ENCODE measurements at places on chromosomes 7 and 10.

- DNase-seq = no peak
Observed at GRCh38 chr7:75921479-75921878, 6.5 kb downstream of the POR start.

DNA sequence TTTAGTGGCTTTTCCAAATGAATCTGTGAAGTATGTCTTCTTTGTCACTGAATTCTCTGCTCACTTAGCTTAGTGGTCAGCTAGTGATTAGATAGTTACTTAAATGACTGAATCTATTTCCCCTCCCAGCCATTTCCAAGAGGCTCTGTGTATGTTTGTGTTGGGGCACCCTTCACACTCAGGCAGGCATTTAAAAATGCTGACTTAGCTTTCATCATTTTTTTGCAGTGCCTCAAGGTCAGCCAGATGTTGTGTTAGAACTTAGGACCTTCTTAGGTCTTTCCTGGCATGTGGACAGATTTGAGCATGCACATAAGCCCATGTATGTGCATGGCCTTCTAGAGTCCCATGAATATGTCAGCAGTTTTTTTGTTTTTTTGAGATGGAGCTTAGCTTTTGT is 25.4 kb upstream of the HHEX start:
- no peak for DNase-seq

DNA sequence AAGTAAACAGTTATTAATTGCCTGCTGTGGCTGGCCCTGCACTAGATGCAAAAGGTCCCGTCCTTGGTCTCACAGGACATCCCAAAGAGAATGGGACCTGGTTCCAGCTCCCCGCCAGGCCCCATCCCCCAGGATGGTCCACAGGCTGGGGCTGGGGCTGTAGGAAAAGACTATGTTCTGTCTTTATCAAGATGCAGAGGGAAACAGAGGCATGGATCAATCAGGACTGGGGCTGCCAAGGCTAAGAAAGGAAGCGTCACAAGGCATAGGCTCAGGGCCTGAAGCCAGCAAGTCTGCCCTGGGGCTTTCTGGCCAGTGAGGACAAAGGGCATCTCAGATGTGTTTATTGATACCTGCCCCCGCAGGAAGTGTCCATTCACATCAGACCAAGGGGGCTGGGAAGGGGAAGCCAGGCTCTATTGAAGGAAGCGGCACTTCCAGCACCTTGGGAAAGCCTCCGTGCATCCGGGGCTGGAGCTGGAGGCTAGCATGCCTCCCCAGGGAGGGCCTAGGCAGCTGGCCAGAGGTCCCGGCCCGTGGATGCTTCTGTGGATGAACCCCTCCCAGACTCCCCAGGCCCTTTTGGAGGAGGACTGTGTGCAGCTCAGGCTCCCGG is 5.8 kb downstream of the VSIR start:
- DNase-seq = no peak

DNA sequence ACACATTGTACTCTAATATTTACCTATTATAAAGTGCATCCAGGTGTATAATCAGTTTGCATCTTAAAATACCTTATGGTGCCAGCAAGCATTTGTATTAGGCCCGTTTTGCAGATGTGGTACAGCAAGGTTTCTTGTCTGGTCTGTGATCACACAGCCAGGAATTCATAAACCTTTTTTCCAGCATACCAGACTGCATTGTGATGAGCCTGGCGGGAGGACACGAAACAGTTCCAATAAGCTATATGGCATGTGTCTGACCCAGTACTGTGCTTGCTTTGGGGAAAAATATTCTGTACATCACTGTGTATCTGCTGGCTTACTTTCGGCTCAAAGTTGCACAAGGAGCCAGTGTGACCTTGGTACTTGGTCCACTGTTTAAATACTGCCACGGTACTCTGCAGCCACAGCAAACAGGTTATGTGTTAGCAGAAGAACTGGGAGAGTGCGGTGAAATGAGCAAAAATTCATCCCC is 36.3 kb downstream of the CHN2 start:
- DNase-seq = no peak

GRCh38 chr7:108413337-108413736 is 42.9 kb downstream of the NRCAM start:
- DNase-seq = no peak

GRCh38 chr7:92834507-92835260 is 1.7 kb downstream of the CDK6 start:
- no peak for DNase-seq

GRCh38 chr7:151456276-151456675 is 16.3 kb upstream of the CRYGN start:
- DNase-seq = no peak

GRCh38 chr10:75553550-75553949 is 122.1 kb downstream of the LRMDA start:
- DNase-seq = no peak

GRCh38 chr10:49173853-49174252 is 14.3 kb downstream of the TMEM273 start:
- no peak for DNase-seq

- DNase-seq = peak; percentile 55
Observed at GRCh38 chr7:127770885-127771284, 118.9 kb downstream of the SND1 start.

GRCh38 chr7:101669307-101669706 is 40.2 kb upstream of the MYL10 start:
- DNase-seq = no peak

GRCh38 chr7:18993933-18994668 is 123.3 kb downstream of the TWIST1 start:
- no peak for DNase-seq

GRCh38 chr7:21939136-21939857 is 6.4 kb downstream of the CDCA7L start:
- DNase-seq = peak; percentile 48

DNA sequence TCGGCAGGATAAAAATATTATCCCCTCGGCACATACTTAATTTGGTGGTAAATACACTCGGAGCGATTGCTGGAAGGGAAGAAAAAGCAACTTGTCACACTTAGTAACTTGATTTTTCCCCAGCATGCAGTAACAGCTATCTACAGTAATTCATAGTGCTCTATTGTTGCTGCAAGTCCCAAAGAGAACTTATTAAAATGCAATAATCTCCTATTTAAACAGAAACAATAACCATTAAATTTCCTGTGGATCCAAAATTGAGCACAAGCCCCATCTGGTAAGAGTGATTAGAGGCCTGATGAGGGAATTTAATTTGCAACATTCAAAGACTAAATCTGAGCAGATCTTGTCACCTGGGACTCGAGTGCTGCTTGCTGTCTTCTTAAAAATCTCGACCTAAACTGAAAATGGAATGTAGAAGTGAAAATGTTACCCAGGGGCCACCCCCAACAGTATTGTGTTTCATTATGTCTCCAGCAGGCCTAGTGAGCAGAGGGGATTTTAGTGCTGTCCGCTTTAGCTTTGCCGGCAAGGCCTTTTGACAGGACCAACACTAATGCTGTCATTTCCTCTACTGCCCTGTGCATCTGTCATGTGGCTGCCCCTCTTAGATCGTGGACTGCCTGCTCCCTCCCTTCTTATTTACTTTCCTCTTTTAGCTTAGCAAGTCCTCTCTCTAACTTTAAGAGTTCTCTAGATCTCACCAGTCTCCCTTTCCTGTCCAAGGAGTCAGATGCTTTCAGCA is 639.7 kb downstream of the AUTS2 start:
- no peak for DNase-seq

DNA sequence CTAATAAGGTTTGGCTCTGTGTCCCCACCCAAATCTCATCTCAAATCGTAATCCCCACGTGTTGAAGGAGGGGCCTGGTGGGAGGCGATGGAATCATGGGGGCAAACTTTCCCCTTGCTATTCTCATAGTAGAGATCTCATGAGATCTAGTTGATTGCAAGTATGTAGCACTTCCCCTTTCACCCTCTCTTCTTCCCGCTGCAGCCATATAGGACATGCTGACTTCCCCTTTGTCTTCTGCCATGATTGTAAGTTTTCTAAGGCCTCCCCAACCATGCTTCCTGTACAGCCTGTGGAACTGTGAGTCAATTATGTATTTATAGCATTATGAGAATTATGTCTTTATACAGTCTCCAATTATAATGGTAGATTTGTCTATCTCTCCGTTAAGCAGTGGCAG is 594.5 kb downstream of the ACTR3B start:
- no peak for DNase-seq

DNA sequence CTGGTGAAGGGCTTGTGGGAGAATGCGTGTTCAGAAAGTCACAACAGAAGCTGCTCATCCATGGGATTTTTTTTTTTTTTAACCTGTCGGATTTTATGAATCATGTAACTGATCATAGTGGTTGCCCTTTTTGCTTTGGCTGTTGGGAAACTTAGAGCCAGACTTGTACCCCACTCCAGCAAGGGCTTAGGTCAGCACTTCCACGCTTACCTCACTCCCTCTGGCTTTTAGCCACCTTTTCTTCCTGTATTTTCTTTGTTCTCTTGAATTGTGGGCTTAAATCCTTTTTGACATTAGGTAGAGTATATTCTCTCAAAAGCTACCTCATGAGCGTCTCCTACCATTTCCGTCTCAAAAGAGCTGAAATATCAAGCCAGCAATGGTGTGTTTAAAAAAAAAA is 113.6 kb upstream of the BTBD16 start:
- no peak for DNase-seq

GRCh38 chr7:30862995-30863705 is 48.5 kb upstream of the AQP1 start:
- DNase-seq = no peak

- DNase-seq = no peak
Observed at GRCh38 chr10:131214521-131215244, 96.8 kb downstream of the TCERG1L start.

GRCh38 chr10:61763778-61764177 is 101.0 kb downstream of the CABCOCO1 start:
- no peak for DNase-seq

- DNase-seq = no peak
Observed at GRCh38 chr10:69359594-69359993, 57.1 kb downstream of the TACR2 start.

DNA sequence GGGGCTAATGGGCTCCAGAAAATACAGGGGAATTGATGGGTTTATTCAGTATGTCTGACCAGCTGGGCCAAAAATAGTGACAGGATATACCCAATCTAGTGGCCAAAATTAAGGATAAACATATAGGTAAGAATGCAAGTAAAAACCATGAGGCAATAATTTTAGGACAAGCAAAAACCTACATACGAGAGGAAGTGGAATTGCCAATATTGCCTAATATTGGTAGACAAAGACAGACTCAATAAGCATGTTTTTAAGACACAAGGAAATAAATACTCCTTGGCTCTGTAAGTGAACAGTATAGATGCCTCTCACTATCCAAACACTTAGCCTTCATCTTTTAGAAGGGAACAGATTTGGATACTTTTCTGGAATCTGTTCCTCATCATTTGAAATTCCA is 51.0 kb downstream of the ATXN7L1 start:
- DNase-seq = no peak

- no peak for DNase-seq
Observed at GRCh38 chr7:1843921-1844335, 173.9 kb downstream of the ELFN1 start.

DNA sequence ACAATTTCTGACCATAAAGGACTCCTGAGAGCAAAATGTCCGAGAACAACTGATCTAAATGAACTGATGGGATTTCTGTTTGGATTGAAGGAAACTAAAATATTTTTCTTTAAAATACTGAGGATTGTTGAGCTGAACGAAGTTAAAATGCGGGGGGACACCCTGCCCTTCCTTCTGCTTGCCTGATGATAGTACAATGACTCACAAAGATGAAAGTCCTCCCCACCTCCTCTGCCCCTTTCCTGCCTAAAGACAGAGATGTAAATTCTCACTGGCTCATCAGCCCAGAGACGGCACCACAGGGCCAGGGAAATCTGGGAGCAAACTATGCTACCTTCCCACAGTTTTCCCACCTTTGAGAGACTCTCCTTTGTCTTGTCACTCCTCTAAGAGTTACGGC is 180.6 kb downstream of the PHTF2 start:
- DNase-seq = no peak

DNA sequence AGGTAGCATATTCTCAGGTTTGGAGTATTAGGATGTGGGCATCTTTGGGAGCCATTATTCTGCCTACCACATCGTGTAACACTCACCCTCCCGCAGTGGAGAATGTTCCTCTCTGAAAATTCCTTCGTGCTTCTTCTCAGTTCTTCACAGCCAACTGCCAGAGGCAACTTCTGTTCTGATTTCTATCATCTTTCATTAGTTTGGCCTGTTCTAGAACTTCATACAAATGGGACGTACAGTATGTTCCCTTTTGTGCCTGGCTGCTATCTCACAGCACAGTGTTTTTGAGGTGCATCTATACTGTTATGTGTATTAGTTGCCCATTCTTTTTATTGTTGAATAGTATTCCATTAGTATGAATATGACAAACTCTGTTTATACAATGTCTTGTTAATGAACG is 8.9 kb upstream of the SLC26A3 start:
- no peak for DNase-seq

DNA sequence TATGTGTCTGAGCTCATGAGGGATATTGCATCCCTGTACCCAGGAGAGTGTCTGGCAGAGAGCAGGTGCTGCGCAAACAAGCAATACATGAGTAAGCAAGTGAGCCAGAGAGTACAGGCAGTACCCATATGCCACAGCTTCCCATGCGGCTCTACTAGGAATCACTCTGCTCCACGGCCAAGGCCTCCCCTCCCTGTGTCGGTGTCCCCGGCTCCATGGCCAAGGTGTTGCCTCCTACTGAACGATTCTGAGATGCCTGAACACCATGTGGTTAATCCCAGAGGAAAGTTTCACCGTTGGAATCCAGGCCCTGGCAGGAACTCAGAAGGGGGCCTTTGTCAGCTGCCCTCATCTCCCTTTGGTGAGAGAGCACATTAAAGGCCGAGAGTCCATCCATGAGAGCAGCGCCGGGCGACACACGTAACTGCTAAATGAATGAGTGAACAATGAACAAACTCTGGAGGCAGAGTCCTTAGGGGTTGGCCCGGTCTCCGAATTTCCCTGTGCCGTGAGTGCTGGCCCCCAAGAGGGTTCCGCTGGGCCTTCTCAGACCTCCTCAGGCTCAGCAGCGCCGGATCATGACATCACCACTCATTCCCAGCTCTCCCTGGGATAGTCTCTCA is 136.0 kb upstream of the FAM20C start:
- DNase-seq = no peak

DNA sequence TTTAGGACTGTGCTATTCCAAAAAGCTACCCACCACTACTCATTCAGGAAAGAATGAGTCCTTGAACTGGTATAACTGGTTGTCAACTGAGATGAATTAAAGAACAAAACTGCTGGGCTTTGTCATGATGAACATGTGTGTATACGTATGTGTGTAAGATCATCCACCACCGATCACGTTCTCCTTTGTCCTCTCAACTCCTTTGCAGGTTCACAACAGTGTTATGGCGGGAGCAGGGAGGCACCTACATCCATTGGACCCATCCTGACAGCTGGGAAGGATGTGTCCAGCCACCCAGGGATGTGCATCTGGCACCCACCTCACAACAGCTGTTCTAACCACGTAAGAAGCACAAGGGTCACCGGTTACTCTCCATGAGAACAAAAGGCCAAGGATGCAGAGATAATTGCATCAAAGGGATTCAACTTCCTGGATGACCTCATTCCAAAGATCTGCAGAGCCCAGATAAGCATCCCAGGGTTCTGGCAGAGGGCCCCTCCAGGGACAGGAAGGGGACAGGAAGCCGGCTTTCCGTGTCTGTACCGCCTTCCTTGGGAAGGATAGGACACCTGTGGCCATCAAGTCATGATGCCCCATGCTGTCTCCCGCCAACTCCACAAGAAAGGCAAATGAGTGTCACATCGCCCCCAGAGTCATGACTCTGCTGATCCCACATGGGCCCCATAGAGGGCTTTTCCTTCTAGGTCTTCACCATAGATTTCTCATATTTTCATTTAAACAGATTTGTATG is 66.1 kb downstream of the STEAP1B start:
- DNase-seq = peak; percentile 10

Data from NCI-H2081 (cell line).